ENCODE measurements at places on chromosomes 12 and 14.

GRCh38 chr14:69773571-69774276 is 6.8 kb downstream of the SRSF5 start:
- no peak for DNase-seq

- DNase-seq = no peak
Measured at GRCh38 chr12:53059434-53060063, 9.7 kb downstream of the TNS2 start.

DNA sequence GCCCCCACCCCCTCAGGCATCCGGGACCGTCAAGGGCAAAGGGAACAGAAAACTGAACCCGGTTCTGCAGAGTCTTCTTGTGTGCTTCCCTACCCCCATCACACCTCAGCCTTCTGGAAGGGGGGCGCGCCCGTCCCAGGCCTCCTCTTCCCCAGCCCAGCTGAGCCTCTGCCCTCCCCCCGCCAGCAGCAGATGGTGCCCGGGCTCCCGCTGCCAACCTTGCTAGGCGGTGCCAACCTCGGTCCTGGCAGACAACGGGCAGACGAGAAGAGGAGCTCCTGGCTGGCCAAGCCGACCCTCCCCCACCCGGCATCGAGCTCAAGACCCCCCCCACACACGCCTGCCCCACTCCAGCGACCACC is 8.7 kb downstream of the STAC3 start:
- no peak for DNase-seq

DNA sequence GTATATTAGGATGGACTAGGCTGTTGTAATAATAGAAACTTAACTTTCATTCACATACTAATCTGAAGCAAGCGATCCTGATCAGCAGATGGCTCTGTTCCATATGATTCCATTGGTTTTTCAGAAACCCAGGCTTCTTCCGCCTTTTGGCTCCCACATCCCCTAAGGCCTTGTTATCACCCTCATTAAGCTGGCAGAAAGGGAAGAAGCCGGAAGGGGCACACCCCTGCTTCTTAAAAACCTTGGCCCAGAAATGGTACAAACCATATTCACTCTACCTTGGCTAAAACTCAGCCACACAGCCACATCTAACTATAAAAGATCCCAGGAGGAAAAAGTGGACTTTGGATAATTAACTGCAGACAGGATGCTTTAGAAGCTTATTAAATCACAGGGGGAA is 329.2 kb downstream of the PCNX1 start:
- DNase-seq = no peak

GRCh38 chr12:109301643-109302168 is 7.4 kb downstream of the FOXN4 start:
- no peak for DNase-seq

GRCh38 chr14:80475074-80475473 is 263.8 kb upstream of the DIO2 start:
- no peak for DNase-seq

DNA sequence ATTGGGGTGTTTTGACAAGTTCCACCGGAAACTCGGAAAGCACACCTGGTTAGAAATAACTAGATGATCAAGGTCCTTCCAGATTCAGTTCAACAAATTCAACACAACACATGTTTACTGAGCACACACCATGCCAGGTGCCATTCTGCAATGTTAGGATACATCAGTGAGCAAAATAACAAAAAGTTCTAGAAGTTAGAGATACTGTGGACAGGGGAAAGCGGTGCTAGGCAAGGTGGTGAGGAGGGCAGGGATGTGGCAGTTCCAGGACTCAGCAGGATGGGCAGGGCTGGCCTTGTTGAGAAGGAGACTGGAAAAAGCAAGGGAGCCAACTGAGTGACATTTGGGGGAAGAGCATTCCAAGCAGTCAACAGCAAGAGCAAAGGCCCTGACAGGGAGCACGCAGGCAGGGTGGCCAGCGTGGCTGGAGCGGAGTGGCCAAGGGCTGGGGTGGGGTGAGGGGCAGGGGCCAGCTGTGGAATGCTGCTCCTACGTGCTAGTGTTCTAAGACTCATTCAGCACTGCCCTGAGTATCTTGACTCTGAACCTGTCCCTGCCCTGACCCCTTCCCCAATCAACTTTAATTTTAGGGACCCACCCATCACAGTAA is 19.4 kb upstream of the FAIM2 start:
- no peak for DNase-seq

DNA sequence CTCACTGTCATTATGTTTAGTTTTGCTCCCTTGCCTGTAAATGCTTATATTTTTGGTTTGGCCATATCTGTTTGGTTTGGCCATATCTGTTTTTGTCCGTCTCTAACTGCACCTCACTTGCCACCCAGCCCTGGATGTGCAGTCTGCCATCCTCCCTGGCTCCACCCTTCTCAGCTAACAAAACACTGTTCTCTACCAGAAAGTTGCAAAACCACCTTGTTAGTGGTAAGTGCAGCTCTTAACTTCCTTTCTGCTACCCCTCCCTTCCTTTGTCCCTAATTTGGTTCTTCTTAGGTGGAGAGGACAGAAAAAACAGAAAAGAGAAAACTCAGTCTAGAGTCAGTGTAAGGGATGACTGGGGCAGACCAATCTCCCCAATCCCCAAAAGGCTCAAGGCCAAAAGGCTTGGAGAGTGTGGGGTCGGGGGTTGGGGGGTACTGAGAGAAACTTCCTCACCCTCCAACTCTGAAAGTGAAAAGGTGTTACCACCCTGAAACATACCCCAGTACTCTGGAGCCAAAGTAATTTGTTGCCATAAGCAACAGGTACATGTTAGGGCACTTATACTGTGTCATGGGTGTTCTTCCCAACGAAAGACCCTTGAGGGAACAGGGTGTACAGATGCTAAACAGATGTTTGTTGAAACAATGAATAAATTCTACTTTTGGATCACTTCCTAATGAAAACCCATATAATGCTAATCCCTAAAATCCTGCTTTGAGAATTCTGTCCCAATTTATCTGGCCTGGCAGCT is 5.0 kb downstream of the BIN2 start:
- no peak for DNase-seq

Data from activated gamma-delta T cell treated with anti-CD3 and anti-CD28 coated beads, Interleukin-2, amount 50 U/mL, for 16 hours (primary cell).